Amniotic epithelial cell (primary cell): ENCODE measurements at places on chromosomes 2 and 18.

- no peak for DNase-seq
Measured at GRCh38 chr2:68519236-68519635, 51.9 kb downstream of the APLF start.

DNA sequence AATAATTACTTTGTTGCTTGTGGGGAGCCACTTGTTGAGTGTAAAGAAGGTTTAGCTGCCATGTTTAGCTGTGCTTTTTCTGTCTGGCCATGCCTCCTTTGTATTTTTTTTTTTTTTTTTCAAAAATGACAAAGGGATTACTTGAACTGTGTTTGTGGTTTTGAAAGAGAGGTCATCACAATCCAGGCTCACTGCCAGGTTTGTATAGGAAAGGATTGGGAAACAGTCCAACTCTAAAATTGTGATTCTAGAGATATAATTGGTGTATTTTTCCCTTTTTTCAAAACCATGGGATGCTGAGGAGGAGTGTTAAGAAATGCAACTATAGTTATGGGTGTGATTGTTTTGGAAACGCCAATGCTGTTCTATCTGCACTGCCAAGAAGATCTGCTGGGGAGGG is 4.3 kb downstream of the ITPRIPL1 start:
- DNase-seq = peak; percentile 75

DNA sequence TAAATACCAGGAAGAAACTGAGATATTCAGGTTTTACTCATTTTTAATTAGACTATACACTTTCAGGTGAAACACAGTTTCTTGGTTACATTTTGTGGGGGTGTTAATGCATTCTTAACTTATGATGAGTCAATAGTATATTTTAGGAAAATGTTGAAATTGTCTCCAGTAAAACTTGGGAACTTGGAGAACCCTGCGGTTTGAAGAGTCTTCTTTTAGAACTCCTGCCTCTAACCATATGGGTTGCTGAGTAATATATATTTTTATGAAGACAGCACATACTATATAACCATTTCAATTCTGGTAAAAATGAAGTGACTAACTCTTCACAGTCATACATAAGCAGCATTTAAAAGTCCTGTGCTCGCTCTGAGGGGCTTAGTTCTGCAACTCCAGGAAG is 308.2 kb upstream of the LRATD1 start:
- no peak for DNase-seq

DNA sequence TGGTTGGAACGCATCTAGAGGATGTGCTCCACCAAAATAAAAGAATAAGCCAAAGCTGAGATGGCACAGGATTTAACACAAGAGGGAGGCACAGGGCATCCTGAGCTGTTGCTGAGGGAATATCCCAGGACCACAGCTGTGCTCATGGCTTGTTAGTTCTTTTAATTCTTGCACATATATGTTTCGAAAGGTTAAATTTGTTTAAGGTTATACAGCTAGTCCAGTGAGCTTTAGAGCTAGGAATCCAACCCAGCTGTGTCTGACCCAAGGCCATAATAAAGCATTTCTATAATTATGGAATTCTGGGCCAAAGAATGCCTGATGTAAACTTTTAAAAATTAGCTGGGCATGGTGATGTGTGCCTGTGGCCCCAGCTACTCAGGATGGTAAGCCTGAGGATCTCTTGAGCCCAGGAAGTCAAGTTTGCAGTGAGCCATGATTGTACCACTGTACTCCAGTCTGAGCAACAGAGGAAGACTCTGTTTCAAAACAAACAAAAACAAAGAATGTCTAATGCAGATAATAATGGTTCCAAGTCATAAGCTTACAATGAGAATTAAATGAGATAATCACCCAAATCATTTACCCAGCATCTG is 66.4 kb upstream of the CCBE1 start:
- no peak for DNase-seq

DNA sequence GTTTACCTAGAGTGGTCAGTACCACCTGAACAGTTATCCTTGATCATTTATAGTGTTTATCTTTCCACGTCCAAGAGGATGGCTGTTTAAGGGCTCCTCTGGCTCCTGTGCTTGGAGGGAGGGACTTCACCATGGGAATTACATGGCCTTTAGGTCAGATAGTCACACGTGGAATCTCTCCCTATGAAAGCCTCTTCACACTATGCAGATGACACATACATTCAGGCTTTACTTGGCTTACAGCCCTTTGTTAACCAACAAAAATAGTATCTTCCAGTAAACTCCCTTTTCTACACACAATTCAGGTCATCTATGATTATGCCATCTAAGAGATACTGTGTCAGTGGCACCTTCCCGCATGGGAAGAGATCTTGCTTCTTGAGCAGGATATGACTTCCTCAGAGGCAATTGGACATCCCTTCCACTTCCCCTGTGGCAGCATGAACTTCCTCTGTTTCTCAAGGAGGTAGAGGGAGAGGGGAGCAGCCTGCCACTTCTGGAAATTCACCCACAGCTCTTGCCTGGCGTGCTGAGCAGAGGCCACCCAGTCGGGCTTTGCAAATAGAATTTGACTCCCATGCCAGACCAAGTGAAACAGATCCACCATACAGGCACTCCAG is 53.5 kb downstream of the COLEC12 start:
- no peak for DNase-seq

DNA sequence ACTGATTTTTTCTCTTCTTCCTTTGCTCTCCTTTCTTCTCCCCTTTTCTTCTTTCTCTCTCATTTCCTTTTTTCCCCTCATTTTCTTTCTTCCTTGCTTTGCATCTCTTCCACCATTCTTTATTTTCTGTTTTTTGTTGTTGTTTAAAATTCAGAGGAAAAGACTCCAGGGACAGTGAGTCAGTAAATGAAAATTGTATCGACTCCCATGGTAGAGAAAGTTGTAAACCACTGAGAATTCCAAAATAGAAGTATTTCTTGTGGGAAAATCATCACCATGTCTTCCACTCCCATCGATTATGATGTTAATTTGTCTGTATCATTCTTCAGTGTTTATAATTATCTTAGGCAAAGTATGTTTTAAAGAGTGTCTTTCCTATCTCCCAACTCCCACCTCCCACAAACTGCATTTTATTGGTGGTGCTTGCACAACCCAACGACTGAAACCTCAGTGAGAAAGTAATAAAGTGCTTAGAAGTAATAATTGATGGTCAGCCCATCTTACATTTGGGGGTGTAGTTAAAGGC is 134.3 kb downstream of the IRS1 start:
- DNase-seq = no peak

- no peak for DNase-seq
Measured at GRCh38 chr2:176504440-176504839, 235.2 kb downstream of the MTX2 start.

- peak; percentile 79 for DNase-seq
Measured at GRCh38 chr2:9331704-9332103, 91.6 kb downstream of the ITGB1BP1 start.

DNA sequence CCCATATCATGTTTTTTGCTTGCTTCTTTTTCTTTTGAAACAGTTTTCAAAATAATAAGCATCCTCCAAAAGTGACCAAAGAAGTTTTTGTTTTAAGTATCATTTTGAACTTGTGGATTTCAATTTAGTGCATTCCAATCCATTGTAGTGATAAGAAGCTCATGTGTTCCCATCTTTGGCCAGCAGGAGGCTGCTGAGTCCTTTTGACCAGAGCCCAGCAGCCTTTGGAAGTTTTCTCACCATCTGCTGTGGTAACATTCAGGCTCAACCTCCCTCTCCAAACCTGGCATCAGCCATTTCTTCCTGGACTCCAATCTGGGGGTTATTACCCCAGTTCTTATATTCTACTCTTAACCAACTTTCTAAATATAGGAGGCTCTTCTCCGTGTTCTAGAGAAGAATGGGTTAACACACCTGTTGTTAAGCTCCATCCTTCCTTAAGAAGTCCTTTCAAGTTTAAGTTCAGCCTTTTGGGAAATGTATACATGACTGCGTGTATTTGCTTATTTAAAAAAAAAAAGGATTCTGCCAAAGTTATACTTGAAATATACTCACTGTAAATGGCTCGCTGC is 39.0 kb upstream of the MAL start:
- peak; percentile 33 for DNase-seq

- DNase-seq = peak; percentile 68
Measured at GRCh38 chr2:150485114-150485870, 2.2 kb downstream of the RND3 start.

DNA sequence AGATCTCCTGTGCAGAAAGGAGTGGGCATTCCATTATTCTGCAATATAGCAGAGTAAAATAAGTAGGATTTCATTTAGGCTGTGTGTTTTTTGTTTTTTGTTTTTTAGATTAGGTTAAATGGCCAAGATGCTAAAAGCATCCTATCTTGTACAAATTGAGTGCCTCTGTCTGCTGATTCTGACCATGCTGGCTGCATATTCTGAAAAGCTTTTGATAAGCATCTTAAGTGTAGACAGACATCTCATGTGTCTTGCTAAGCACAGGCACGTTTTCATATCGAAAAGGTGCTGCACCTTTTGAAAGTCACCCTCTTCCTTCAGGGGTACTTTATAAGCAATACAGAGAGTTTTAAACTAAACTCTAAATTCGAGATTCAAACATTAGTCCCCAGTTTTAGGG is 74.0 kb upstream of the BCL11A start:
- DNase-seq = no peak

DNA sequence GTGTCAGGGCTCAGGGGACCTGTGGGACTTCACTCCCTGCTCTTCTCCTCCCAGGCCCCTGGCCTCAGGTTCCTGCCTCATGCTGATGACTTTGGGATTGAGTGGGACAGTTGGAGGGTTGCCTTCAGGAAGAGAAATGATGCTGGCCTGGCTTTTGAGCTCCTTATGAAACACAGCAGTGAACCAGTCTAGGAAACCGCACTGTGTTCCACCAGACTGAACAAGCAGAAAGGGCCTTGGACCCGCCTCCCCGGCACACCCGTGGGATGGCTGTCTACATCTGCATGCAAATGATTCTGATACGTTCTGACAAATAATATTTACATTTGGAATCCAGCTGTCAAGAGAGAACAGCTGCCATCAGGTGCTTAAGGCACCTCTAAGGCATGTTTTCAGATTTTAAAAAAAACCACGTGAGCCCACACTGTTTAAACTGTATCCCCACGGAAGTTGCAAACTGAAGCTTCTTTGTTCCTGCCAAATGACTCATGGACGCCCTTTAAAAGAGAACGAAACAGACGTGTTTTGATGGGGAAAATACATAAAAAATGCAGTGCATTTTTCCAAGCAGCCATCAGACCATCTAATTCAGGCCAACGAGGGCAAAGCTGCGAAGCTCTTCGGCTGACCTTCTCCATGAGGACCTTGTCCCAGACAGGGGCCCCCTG is 27.6 kb upstream of the ASAP2 start:
- DNase-seq = peak; percentile 78

DNA sequence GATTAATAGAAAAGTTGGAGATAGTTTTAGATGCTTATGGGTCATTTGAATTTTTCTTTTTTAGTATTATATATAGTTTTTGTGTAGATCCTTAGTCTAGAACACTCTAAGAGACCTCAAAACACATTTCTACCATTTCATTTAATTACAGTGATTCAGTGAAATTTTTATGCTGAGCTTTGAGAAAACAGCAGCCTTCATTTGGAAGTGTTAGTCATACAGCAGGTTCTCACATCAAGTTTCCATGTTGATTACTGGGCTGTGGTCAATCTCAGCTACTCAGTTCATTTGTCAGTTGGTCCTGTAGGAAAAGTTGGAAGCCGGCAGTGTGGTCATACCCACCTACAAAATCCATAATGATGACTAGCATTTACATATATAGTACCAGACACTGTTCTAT is 37.9 kb downstream of the MAP3K19 start:
- DNase-seq = no peak

DNA sequence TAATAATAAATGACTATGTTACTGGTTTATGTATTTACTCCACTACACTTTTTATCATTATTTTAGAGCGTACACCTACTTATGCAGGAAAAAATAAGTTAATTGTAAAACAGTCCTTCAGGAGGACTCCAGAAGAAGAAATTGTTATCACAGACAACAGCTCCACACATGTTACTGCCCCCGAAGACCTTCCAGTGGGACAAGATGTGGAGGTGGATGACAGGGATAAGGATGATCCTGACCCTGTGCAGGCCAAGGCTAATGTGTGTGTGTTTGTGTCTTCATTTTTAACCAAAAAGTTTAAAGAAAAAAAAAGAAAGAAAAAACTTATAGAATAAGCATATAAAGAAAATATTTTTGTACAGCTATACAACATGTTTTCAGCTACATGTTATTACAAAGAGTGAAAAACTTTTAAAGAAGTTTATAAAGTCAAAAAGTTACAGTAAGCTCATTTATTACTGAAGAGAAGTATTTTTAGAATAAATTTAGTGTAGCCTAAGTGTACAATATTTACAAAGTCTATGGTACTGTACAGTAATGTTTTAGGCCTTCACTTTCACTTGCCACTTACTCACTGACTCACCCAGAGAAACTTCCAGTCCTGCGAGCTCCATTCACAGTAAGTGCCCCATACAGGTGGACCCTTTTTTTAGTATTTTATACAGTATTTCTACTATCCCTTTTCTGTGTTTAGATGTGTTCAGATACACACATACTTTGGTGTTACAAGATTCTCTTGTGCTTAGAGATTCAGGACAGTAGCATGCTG is 7.5 kb downstream of the TGFBRAP1 start:
- DNase-seq = peak; percentile 33

- DNase-seq = peak; percentile 44
Measured at GRCh38 chr2:18284331-18284730, 276.1 kb downstream of the RDH14 start.

- DNase-seq = peak; percentile 55
Measured at GRCh38 chr2:204353823-204354222, 191.5 kb upstream of the PARD3B start.

DNA sequence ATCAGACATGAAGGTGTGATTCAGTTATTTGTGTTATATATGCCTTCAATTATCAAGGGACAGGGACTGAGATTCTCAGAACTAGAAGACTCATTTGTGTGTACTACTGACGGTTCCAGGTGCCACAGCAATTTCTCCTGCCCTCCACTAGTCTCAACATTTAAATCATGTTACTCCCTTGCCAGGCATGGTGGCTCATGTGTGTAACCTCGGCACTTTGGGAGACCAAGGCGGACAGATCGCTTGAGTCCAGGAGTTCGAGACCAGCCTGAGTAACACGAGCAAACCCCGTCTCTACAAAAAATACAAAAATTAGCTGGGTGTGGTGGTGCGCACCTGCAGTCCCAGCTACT is 1.1 kb downstream of the CNDP2 start:
- DNase-seq = no peak

GRCh38 chr2:3102922-3103569 is 274.6 kb downstream of the EIPR1 start:
- DNase-seq = no peak

- no peak for DNase-seq
Measured at GRCh38 chr2:135762022-135762421, 20.4 kb downstream of the UBXN4 start.
